ENCODE measurements at places on chromosomes 6 and 20.

DNA sequence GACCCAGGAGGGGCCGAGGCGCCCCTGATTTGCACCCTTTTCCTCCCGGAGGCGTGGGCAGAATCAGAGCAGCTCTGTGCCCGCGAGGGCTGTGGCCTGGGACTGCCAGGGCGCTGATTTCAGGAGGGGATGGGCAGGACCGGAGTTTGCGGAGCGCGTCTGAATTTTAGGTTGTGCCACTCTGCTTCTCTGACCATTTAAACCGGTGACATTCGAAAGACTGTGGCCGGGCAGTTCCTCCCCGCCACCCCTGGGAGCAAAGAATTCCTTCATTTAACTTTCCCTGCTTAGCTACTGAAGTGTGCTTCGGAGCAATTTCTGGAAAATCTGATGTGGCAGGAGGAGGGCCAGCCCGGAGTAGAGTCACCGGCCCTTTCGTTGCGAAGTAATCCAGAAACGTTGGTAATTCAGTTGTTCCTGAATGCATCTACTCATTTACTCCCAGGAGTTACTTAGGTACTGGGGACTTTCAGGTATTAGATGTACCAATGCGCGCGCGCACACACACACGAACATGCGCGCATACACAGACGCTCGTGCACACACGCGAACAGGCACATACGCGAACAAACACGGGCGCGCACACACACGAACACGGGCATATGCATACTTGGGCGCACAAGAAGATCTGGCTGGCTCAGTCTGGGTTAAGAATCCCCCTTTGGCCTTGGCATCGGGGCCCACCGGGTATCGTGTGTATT, 568 bp downstream of the CCDC170 start:
- peak; percentile 17 for DNase-seq
- H3K4me1 ChIP-seq: peaks cover 2% of the 10 kb centered on the region
- no peaks in the 10 kb centered on the region for H3K36me3 ChIP-seq
- H3K27ac ChIP-seq: no peak overlapping the region
- peak overlapping the region; percentile 51 for H3K4me3 ChIP-seq
- H3K27me3 ChIP-seq: peaks cover 22% of the 10 kb centered on the region

DNA sequence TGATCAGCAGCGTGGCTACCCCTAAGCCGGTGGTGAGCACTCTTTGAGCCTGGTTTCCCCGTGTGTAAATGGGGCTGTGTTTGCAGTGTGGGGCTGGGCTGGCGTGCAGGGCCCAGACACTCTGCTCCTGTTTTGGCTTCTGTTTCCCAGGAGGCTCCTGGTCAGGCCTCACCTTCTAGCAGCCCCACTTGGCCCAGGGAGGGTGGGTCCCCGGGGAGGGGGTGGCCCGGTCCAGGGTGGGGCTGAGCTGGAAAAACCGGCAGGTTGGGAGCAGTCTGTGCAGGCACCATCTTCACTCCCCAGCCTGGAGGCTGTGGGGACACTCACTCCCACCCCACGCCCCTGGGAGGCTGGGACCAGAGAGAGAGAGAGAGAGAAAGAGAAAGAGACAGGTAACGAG, 25.3 kb downstream of the CEBPB start:
- no peaks in the 10 kb centered on the region for H3K36me3 ChIP-seq
- H3K4me3 ChIP-seq: no peak overlapping the region
- no peaks in the 10 kb centered on the region for H3K27me3 ChIP-seq

DNA sequence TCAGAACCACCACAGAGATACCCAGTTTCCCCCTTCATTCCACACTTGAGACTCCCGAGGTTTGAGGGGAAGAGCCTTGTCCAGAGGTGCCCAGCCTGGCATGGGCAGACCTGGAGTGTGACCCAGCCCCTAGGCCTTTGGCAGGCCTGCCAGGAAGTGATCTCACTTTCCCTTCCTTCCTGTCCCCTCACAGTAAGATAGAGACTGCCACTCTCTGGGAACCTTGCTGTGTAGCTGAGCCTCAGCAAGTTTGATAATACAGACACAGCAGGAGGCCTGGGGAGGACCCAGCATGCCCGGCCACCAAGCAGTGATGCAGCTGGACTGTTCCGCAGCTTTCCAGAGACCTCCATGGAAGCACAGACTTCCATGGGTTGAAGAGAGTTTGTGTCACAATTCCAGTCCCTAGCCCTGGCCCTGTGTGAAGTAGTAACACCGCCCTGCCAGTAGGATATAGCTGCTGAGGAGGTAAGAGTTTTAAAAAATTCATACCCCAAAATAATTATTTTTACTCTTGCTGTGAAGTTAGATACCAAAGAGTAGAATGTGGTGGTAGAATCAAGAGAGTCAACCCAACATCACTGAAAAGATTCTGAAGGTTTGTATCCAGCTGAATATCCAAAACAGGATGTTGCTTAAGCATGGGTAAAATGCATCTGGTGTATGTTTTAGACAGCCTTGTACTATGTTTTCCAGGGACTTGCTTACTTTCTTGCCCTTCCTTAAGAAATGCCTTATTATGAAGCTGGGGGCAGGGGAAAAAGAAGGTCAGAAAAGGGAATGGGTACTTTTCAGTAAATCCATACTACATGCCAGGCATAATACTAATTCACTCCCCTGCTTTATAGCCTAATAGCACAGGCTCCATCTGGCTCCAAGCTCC, 16.3 kb downstream of the PKIG start:
- H3K27me3 ChIP-seq: no peaks in the 10 kb centered on the region
- peaks cover 1% of the 10 kb centered on the region for H3K4me1 ChIP-seq
- no peak overlapping the region for H3K27ac ChIP-seq

- H3K4me1 ChIP-seq: no peaks in the 10 kb centered on the region
- no peak overlapping the region for H3K4me3 ChIP-seq
- no peaks in the 10 kb centered on the region for H3K27me3 ChIP-seq
- no peaks in the 10 kb centered on the region for H3K36me3 ChIP-seq
- no peak overlapping the region for H3K27ac ChIP-seq
These were observed 22.7 kb upstream of the CTAGE9 start for GRCh38 chr6:131733376-131734016.

DNA sequence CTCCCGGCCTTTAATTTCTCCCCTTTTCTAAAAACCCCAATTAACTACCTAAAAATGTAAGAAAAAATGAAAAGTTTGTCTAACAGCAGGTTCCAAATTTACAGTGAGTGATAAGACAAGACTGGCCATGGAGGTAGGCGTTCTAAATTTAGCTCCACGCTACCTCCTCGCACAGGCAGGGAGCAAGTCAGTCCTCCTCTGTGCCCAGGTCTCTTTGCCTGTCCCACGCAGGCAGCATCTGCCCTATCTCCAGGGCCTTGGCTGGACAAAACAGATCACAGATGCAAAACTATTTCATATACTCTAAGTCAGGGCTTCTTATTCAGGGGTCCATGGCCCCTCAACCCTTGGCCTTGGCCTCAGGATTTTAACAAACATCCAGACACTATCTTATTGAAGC, 98.0 kb upstream of the JARID2 start:
- H3K27ac ChIP-seq: no peak overlapping the region
- H3K4me1 ChIP-seq: no peaks in the 10 kb centered on the region
- peaks cover 5% of the 10 kb centered on the region for H3K27me3 ChIP-seq
- DNase-seq: no peak
- no peak overlapping the region for H3K4me3 ChIP-seq

DNA sequence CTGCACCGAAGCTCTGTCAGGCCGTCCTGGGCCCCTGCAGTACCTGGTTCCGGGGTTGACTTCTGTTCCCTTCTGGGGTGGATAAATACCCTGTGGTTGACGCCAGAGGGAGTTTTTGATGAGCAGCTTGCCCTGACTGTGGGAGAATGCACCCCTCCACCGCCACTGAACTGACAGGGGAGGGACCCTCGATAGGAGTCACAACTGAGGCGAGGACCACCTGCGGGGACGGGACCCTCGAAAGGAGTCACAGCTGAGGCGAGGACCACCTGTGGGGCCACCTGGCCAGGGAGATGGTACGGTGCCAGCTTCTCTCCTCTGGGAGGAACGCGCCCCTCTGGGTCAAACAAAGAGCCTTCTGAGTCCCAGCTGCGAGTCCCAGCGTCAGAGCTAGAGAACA, 100.1 kb upstream of the FRMD1 start:
- H3K36me3 ChIP-seq: no peaks in the 10 kb centered on the region
- peaks cover 17% of the 10 kb centered on the region for H3K4me1 ChIP-seq
- H3K4me3 ChIP-seq: no peak overlapping the region
- H3K27ac ChIP-seq: no peak overlapping the region
- DNase-seq: no peak

- DNase-seq: peak; percentile 64
- H3K36me3 ChIP-seq: peaks cover 10% of the 10 kb centered on the region
- H3K4me1 ChIP-seq: peaks cover 6% of the 10 kb centered on the region
- H3K4me3 ChIP-seq: peak overlapping the region; percentile 75
- H3K27ac ChIP-seq: peak overlapping the region; percentile 92
These were observed 675 bp downstream of the DSTN start for GRCh38 chr20:17570347-17571152.

GRCh38 chr6:70045413-70045812, 179.1 kb downstream of the COL19A1 start:
- H3K4me1 ChIP-seq: no peaks in the 10 kb centered on the region
- H3K36me3 ChIP-seq: no peaks in the 10 kb centered on the region
- no peaks in the 10 kb centered on the region for H3K27me3 ChIP-seq
- no peak overlapping the region for H3K4me3 ChIP-seq
- no peak overlapping the region for H3K27ac ChIP-seq

- H3K27ac ChIP-seq: no peak overlapping the region
These were observed 42.2 kb downstream of the B4GALT5 start for GRCh38 chr20:49671433-49671832.

- H3K4me3 ChIP-seq: no peak overlapping the region
- H3K4me1 ChIP-seq: no peaks in the 10 kb centered on the region
- no peaks in the 10 kb centered on the region for H3K27me3 ChIP-seq
- no peak for DNase-seq
- H3K36me3 ChIP-seq: no peaks in the 10 kb centered on the region
- no peak overlapping the region for H3K27ac ChIP-seq
These were observed 10.2 kb downstream of the COL20A1 start for GRCh38 chr20:63303095-63303666.

DNA sequence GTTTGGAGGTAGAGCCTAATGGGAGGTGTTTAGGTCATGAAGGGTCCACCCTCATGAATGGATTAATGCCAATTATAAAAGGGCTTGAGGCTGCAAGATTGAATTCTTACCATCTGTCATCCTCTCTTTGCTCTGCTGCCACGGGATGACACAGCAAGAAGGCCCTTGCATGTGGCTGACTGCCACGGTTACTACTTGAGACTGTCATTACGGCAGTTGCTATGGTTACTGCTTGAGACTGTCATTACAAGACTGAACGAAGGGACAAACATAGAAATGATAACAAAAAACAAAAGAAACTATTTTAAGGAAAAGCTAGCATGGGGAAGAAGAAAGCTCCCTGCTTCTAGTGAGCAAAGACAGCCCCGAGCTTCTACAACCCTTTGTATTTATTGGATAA, 715.0 kb downstream of the TFAP2A start:
- H3K36me3 ChIP-seq: no peaks in the 10 kb centered on the region
- no peaks in the 10 kb centered on the region for H3K4me1 ChIP-seq
- no peaks in the 10 kb centered on the region for H3K27me3 ChIP-seq
- H3K4me3 ChIP-seq: no peak overlapping the region
- no peak for DNase-seq
- H3K27ac ChIP-seq: no peak overlapping the region

DNA sequence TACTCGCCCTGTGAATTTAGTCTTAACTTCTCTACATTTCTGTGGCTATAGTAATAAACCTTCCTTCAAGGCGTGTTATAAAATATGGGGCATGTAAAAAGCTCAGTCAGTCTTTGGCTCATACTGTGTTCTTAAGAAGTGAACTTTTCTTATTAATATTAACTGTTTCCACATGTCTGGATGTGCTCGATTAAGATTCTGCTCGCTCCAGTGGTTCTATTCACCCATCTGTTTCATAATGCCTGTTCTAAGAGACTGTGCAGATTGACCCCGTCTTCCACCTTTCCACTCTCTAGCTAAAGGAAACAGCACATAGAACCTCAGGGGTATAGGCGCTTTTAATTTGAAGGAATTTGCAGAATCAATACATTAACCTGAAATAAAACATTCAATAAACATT, 99.9 kb downstream of the L3MBTL3 start:
- no peak overlapping the region for H3K4me3 ChIP-seq
- no peak for DNase-seq
- H3K36me3 ChIP-seq: no peaks in the 10 kb centered on the region
- no peak overlapping the region for H3K27ac ChIP-seq
- H3K27me3 ChIP-seq: no peaks in the 10 kb centered on the region

DNA sequence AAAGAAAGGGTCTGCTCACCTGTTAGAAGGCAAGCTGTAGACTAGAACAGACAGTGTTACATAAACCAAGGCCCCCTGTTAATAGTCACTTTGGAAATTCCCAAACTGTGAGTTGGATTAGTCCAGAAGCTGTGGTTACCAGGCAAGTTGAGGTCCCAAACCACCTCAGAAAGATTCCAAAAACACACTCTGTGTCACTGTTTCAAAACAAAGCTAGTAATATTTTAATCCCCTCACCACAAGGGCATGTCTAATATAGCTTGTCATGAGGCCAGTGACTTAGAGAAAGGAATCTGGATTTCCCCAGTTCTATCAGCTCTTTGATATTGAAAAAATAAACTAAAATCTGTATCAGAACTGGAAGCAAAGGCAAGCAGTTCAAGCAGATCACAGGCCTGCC, 244.6 kb downstream of the HAO1 start:
- H3K27me3 ChIP-seq: no peaks in the 10 kb centered on the region
- DNase-seq: no peak
- H3K4me3 ChIP-seq: no peak overlapping the region
- no peak overlapping the region for H3K27ac ChIP-seq
- no peaks in the 10 kb centered on the region for H3K4me1 ChIP-seq

DNA sequence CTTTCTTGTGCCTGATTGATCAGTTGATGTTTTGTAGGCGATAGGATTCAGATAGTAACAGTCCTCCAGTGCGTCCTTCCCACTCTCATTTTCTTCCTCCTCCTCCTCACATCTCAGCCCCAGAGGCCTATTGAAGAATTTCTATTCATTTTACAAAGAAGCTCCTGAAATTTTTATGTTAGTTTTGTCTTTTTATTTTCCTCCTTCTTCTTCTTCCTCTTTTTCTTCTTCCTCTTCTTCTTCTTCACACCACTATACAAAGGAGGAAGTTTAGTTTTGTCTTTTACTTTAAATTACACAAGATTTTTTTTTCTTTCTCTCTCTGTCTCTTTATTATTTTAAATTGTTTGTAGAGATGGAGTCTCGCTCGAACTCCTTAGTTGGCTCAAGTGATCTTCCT, 19.1 kb downstream of the BTN2A1 start:
- no peaks in the 10 kb centered on the region for H3K27me3 ChIP-seq
- peaks cover 4% of the 10 kb centered on the region for H3K4me1 ChIP-seq
- H3K27ac ChIP-seq: no peak overlapping the region
- no peak overlapping the region for H3K4me3 ChIP-seq
- no peaks in the 10 kb centered on the region for H3K36me3 ChIP-seq

All from neuronal stem cell (in vitro differentiated cells).